NCI-H460 (cell line): ENCODE measurements at places on chromosomes 3 and 15. TPM values are rescaled to one million over a fixed set of nuclear protein-coding genes. Genes with fewer than 3 reads are reported as not detected.

PLA2G4F gene
- total RNA-seq: not detected in 2 replicates

DNA sequence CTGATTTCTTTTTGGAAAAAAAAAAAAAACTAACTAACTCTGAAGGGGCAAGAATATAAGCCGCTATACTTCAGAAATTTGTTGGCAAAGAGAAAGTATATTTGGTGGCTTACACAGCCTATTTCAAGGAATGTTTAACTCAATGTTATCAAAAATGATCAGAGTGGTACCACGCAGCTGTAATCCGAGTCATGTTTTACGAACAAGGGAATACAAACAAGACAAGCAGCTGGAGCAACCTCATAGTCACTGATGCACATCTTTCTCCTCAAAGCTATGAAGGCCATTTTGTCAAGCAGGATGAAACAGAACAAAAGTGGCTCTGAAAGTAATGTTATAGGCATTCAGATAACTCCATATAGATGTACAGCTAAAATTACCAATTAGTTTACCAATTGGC lies 81.2 kb downstream of the SCAPER start:
- no peak for DNase-seq

DNA sequence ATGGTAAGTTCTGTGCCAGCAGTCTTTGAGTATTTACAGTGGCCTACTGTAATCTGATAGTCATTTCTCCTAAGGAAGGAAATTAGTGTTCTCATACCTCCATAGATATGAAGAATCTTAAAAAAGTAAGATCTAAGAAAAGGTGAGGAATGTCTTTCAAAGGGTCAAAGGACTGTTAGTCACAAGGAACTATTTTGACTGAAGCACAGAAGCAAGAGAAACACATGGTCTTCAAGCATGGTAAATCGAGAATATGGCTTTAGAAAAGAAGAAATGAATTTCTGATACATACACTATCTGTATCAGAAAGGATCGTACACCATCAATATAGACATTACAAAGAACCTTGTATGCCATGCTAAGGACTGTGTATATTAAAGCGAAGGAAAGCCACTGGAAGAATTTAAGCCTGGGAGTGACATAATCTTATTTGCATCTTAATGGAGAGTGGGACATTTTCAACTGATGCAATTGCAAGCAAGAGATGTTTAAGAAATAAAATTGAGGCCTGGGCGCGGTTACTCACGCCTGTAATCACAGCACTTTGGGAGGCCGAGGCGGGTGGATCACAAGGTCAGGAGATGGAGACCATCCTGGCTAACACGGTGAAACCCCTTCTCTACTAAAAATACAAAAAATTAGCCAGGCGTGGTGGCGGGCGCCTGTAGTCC lies 5.5 kb upstream of the ACAP2 start:
- DNase-seq: no peak

TRH gene
- not detected in 2 replicates for total RNA-seq
